AG09319 (cell line): ENCODE measurements at places on chromosomes 2 and 18.

DNA sequence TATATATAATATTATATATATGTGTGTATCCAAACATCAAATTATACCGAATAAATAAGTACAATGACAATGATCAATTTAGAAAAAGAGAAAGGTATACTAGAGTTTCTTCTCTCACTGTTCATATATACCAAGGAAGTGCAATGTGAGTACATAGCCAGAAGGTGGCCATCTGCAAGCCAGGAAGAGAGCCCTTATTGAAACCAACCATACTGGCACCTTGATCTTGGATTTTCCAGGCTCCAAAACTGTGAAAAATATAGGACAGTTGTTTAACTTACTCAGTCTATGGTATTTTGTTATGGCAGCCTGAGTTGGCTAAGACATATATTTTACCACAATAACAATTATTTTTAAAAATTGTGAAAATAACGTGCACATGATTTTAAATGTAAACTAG, 1490.2 kb upstream of the SLC39A10 start:
- DNase-seq, result no peak

DNA sequence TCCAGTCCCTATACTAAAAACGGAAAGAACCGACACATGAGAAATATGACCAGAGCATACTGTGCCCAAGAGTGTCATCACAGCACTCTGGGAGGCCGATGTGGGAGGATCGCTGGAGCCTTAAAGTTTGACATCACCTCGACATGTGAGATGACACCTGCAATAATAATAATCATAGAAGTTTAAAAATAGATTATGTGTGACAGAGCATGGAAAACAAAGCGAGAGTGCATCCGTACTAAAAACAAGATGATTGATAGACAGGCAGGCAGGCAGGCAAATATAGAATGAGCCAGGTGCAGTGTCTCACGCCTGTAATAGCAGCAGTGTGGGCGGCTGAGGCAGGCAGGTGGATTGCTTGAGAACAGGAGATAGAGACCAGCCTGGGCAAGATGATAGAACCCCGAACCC, 114.8 kb upstream of the ANKRD30BL start:
- DNase-seq, result no peak

- DNase-seq, result no peak
Observed at GRCh38 chr2:63225964-63226686, 175.5 kb downstream of the OTX1 start.

DNA sequence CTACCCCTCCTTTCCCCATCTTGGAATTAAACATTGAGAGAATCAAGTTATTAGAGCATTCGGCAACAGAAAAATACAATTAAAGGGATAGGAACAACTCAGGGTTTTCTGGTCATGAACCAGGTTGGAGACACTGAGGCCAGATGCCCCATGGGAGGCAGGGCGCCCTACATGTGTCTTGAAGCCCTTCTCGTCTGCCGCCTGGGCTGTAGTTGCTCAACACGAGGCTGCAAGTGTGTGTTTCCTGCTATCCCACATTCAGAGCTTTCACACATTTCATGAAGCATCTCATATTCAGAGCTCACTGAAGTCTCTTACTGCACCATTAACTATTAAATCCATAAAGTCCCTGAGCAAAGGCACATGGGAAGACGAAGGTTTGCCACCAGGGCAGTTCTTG, 28.8 kb downstream of the TTC39C start:
- DNase-seq, result no peak

DNA sequence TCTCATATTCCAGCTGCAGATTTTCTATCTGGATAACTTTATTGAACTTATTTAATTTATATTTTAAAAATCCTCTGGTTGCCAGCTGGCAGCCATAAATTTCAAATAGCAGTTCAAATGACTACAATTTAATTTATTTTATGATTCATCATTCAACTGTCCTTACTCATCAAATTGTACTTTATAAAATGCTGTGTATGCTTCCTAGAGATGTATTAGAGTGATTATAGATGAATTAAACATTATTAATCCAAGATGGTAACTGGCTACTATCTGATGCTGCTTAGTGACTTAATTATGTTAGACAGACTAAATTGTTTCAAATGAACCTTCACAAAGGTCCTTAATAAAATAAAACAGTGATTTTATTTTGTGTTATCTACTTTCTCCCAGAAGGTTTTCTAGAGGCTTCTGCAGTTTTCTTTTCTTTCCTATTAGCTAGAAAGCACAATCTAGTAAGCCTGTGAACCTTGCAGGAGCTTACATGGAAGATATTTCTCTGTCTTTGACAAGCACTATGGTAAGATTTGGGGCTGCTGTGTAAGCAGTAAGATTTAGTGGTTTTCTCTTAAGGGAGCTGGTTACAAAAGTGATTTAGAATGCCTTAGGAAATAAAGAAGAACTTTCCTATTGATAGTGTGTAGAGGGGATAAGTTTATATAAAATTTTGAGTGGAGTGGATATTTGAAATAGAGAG, 322.3 kb downstream of the FSIP2 start:
- DNase-seq, result no peak

DNA sequence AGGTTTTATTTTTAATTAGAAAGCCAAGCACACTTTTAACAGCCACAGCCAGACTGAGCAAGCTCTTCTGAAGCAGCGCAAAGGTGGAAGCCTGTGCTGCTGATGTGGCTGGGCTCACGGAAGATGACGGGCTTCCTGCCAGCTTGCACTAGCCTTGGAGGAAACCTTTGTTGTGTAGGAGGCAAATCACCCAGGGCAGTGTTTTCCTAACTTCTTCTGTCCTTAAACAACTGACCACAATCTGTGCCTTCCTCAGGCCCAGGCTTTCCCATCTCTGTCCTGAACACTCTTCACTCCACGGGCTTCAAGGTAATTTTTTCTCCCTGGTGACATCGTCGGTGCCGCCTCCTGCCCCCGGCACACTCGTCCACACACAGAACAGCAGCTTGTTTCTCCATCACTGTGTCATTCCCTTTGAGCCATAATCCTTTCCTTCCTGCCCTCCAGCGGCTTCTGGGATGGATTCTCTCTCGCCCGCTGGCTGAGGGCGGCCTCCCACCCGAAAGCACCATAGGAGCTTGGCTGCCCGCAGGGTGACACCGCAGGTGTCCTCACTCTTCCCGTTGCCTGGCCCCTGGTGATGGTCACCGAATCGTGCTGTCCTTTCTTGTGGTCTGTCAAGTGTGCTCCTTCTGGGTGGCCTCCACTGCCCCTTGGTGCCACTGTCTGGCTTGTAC, 31.1 kb upstream of the INHBB start:
- DNase-seq, result no peak

- DNase-seq, result no peak
Observed at GRCh38 chr18:35770376-35771014, 189.0 kb downstream of the GALNT1 start.

- peak; percentile 96 for DNase-seq
Observed at GRCh38 chr2:43221124-43221762, 5.2 kb downstream of the ZFP36L2 start.

GRCh38 chr2:43131051-43131889, 95.1 kb downstream of the ZFP36L2 start:
- peak; percentile 42 for DNase-seq

- no peak for DNase-seq
Observed at GRCh38 chr2:101830555-101830954, 133.0 kb downstream of the MAP4K4 start.

GRCh38 chr2:173741759-173742158, 223.4 kb downstream of the SP3 start:
- DNase-seq, result no peak

GRCh38 chr2:75065402-75066008, 107.1 kb downstream of the POLE4 start:
- DNase-seq, result no peak

- no peak for DNase-seq
Observed at GRCh38 chr2:85395912-85396475, 14.2 kb downstream of the CAPG start.

DNA sequence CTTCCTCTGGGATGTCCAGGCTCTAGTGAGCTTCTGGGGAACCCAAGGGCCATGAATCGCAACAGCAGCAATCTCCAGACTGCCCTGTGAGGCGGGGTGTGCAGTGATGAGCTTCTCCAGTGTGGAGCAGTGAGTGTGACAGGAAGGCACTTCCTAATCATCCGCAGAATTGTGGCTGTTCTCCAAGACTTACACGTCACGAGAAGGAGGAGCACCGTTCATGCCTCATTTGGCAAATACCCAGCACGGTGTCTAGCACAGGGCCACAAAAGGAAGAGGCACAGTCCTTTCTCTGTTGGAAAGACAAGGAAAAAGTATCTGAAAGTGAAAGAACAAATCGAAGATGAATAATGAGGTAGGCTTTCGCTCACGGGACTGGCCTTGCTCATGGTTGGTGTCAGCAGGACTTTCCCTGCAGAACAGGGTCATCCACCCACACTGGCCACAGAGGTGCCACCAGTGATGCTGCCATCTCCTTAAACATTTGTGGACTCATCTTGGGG, 125.1 kb upstream of the HAAO start:
- DNase-seq, result no peak
